ENCODE measurements at places on chromosomes 12 and 14.

GRCh38 chr14:99524091-99524661, 43.0 kb downstream of the CCNK start:
- no peak for DNase-seq

DNA sequence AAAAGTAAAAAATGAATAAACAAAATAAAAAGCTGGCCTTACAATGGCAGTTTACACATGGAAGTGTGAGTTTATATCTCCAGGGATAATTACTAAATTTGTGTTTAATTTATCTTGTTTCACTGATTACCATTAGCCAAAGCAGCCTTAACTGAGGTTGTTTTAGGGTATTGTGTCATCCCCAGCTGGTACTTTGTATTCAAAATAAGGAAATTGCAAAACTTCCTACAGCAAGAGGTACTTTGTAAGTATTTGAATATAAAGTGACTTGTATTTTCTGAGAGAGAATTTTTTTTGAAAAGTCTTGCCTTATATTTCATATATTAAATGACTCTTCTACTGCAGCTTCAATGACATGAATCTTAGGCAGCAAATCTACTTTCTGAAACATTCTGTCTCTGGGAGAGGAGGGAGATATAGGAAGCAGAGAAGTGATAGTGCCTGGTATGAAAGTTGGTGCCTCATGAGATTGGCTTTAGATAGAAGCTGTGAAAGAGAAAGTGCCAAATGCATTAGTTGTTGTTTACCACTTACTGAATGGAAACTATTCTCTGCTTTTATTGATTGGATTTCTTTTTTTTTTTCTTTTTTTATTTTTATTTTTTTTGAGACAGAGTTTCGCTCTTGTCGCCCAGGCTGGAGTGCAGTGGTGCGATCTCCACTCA, 6.7 kb downstream of the FNTB start:
- no peak for DNase-seq

DNA sequence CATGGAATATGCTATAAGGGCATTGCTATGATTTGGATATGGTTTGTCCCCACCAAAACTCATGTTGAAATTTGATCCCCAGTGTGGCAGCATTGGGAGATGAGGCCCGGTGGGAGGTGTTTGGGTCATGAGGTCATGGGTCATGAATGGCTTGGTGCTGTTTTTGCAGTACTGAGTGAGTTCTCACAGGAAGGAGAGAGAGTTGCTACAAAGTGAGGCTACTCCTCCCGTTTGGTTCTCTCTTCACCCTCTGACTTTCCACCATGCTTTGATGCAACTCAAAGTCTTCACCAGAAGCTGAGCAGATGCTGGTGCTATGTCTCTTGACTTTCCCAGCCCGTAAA, 388.1 kb upstream of the TMPO start:
- no peak for DNase-seq

DNA sequence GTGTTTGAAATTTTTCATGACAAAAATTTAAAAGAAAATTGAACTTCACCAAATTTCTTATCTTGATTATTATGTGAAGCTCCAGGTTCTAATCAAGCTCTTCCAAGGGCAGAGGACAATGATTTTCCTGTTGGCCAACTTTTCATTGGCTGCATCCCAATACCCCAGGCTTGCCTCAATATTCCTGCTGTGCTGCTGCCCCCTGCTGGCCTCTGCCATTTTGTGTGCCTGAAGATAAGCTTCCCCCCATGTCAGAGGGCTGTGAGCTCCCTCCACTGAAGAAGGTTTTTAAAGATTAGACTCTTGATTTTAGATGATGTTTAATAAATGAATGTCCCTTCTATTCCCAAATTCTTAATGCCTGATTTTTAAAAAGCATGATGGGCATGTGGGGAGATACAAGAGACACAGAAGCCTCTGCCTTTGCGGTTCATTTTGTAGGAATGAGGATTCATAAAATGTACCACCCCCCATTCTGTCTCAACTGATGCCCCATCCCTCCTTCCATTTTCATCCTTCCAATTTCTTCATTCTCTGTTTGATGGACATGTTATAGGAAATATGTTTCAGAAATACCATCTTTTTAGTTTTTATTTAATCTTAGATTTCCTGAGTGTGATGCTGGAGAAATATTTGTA, 76.7 kb upstream of the RGS6 start:
- DNase-seq: peak; percentile 4

- no peak for DNase-seq
Observed at GRCh38 chr14:89325299-89325883, 91.6 kb downstream of the FOXN3 start.

- peak; percentile 19 for DNase-seq
Observed at GRCh38 chr12:130762319-130762675, 46.2 kb upstream of the RIMBP2 start.

Measured in NCI-H345 (cell line).